ENCODE measurements at places on chromosomes 6 and 20.

DNA sequence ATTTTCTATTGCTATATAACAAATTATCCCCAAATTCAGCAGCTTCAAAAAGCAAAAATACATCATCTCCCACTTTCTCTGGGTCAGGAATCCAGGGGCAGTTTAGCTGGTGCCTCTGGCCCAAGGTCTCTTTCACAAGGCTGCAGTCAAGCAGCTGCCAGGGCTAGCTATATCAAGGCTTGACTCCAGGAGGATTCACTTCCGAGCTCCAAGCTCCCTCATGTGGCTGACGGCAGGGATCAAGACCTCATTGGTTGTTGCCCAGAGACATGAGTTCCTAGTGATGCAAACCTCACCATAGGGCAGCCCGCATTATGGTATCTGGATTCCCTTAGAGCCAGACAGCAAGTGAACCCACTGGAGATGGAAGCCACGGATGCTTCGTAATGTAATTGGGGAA lies 1.3 kb upstream of the VNN1 start:
- DNase-seq: no peak

DNA sequence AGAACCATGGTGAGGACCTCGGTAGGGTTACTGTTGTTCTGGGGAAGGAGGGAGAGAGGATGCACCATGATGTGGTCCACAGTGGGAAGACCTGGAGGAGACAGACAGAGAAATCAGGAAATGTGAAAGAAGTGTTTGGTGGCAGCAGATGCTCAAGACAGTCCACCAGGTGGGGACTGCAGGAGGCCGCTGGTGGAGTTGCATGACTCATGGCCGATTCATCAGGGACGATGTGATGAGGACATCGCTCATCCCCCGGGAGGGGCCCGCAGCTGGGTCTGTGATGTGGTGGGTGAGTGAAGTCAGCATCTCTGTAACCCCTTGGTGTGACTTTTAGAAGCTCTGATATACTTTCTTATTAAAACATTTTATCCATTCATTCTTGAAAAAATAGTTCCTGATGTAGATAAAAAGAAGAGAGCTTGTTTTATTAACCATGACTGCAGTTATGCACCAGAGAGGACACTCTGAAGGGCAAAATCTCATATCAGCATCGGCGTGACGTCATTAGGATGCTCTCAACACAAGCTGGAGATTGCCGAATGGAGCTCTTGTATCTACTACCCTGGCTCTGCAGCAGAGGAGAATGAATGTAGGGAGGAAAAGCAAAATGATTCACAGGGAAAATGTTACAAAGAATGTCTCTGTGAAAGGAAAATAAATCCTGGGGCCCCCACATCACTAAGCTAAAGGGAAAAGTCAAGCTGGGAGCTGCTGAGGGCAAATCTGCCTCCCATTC lies 71.2 kb downstream of the RAMACL start:
- peak; percentile 24 for DNase-seq

- no peak for DNase-seq
Measured at GRCh38 chr6:105501826-105502344, 99.0 kb upstream of the PREP start.

GRCh38 chr6:15404685-15404980 lies 158.8 kb downstream of the JARID2 start:
- no peak for DNase-seq

- no peak for DNase-seq
Measured at GRCh38 chr6:44715925-44716324, 328.4 kb downstream of the CDC5L start.

- DNase-seq: no peak
Measured at GRCh38 chr6:18264923-18265377, 620 bp upstream of the DEK start.

GRCh38 chr6:127515794-127516661 lies 3.1 kb downstream of the MTCL3 start:
- DNase-seq: peak; percentile 48

DNA sequence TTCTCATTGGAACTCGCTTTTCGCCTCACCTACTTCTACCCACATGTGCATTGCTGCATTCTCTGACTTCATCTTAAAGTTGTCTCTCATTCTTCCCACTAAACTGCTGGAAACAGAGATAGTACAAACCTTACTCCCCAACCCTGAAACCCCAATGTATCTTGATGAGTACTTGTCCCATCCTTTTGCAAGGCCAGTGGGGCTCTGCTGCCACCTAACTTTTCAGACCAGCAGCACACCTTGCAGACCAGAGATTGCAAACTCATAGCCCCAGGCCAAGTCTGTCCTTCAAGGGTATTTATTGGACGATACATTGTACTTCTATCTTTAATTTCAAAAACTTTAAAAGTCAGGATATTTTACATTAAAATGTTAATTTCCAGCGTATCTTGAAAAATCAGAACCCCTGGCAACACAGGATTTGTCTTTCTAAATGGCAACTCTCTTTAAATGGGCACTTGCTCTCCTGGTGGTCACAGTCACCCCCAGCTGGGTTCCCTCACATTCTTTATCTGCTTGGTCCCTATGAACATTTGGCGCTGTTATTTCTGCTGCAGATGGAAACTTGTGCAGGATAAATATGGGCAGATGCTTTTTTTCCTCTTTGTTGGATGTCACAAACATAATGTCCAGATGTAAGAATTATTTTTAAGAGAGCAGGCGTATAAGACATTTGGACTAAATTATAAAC lies 83.9 kb downstream of the SOD2 start:
- no peak for DNase-seq

GRCh38 chr6:150079604-150080003 lies 10.7 kb upstream of the ULBP3 start:
- no peak for DNase-seq

- DNase-seq: no peak
Measured at GRCh38 chr6:108524528-108525248, 36.0 kb upstream of the FOXO3 start.

DNA sequence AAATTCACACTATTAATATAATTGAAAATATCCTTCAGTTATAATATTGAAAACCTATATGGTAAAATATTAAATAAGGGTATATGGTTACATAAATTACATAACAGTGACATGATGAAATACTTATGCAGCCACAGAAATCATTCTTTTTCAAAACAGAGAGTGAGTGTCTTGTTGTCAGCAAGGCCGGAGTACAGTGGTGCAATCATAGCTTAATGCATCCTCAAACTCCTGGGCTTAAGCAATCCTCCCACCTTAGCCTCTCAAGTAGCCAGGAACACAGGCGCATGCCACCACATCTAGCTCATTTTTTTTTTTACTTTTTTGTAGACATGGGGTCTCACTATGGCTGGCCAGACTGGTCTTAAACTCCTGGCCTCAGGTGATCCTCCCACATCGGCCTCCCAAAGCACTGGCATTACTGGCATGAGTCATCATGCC lies 40.4 kb downstream of the FAM8A1 start:
- DNase-seq: no peak

GRCh38 chr20:45945678-45946148 lies 11.2 kb downstream of the PCIF1 start:
- DNase-seq: no peak

DNA sequence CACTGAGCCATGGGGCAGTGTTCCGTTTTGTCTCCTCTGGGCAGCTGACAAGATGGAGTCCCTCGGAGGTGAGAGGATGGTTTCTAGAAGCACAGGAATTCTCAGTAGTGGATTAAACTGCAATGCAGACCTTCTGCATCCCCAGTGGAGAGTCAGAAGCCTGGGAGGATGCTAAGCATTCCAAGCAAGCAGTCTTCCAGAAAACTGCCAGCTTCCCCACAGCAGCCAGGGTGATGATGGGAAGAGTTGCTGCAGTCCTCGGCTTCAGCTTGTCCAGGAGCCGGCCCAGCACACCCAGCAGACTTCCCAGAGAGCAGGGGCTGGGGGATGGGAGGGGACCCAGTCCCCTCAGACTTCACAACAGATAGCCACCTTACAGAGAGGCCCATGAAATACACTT lies 163.6 kb downstream of the LY86 start:
- DNase-seq: no peak

- no peak for DNase-seq
Measured at GRCh38 chr6:33123732-33124524, 48.1 kb downstream of the HLA-DPB1 start.

DNA sequence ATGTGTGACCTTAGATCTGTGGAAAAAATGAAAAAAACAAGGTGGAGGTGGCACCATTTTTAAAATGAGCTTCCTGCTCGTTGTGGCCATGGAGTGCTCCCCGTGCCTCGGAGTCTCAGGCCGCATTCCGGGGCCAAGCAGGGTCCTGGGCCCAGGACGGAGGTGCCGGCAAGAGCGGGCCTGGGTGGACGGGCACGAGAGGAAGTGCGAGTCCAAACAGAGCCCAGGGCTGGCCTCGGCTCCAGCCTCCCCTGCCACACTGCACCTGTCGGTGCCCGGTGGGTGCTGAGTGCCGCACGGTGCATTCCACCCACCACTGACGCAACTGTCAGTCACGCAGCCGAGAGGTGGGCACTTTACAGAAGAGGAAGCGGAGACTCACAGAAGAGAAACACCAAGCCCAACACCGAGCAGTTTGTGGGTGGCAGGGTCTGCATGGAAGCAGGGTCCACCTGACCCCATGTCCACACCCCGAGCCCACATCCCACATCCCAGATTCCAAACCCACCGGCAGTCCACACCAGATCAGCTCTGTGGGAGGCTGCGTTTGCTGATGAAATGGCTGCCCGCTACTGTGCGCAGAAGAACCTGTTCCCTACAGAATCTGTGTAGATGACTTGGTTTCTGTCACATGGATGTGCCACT lies 97.7 kb downstream of the PSMB1 start:
- no peak for DNase-seq

DNA sequence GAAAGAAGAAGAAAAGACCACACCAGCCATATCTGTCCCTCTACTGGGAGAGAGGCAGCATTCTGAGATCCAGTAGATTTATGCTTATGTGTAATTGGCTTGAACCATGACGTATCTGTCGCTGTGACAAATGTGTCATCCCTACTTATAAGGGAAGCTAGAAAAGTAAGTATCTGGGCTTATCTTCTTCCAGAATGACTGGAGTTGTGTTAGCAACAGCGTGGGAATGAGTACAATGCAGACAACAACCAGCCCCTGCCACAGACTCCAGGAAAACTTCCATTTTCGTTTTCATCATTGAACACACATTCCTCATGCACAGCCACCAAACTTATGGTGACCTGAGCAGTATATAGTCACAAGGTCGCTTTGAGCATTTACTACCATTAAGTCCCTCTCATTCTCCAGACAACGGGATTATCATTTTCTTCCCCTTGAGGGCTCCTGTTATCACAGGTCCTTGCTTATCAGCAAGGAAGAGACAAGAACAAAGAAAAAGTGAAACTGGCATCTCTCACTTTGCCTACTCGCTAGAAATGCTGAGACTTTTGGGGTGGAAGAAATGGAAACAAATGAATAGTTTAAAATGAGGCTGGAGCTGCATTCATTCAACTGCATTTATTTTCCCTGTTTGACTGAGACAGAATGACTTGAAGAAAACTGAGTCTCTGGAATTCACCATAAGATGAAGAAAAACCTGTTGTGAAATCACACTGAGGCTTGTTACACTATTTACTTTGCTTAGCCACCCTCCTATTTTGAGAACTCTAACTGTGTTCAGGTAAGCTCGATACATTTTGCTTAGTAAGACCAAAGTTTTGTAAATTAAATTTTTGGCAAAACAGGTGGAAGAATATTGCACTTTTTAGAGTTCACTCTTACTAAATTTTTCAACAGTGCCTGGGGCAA lies 149.3 kb upstream of the FOXQ1 start:
- no peak for DNase-seq

GRCh38 chr20:32569380-32570305 lies 15.5 kb downstream of the NOL4L start:
- DNase-seq: no peak

DNA sequence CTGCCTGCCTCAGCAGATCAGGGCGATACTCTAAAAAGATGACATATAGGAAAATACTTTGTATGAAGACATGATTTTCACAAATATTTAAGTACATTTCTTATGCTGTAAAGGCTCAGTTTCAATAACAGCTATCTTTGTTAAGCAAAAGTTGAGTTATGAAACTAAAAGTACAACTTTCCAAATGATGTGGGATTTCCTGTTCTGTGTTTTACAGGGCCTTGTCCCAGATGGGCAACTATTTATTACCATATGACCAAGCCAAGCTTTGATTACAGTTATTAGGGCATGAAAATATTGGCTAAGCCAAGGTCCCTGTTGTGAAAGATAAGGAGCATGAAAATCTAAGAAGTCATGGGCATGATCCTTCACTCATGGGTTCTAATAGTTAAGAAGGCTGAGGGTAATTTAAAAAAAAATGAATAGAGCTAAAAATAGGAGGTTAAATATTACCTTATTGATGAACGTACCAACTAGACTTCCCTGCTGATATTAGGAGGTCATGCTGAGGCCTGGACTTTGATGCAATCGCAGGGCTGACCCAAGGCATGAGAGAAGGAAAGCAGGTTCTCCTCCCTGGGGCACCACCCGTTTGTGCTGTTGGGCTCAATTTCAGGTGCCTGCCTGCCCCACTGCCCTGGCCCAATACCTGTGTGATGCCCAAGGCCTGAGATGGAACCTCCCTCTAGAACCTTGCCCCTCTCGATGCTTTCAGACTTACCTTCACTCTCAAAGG lies 294.4 kb upstream of the PRDM1 start:
- DNase-seq: no peak

GRCh38 chr6:96391776-96392360 lies 129.7 kb upstream of the UFL1 start:
- DNase-seq: no peak

GRCh38 chr6:113953346-113953745 lies 17.6 kb downstream of the HDAC2 start:
- DNase-seq: no peak

GRCh38 chr6:3330199-3330598 lies 71.5 kb downstream of the PSMG4 start:
- no peak for DNase-seq

DNA sequence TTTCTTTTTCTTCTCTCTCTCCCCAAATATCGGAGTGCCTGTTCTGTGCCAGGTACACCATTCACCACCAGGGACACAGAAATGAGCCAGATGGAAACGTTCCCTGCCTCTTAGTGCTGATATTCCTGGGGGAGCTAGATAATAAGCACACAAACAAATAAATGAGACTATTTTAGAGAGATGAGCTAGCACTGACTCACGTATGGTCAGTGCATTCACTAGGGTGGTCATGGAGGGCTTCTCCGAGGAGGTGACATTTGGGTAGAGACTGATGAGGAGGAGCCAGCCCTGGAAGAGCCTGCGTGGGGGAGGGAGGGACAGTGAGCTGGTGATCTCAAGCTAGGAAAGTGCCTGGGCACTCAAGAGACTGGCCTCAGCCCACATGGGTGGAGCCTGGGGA lies 252.3 kb upstream of the KCNG1 start:
- DNase-seq: no peak

DNA sequence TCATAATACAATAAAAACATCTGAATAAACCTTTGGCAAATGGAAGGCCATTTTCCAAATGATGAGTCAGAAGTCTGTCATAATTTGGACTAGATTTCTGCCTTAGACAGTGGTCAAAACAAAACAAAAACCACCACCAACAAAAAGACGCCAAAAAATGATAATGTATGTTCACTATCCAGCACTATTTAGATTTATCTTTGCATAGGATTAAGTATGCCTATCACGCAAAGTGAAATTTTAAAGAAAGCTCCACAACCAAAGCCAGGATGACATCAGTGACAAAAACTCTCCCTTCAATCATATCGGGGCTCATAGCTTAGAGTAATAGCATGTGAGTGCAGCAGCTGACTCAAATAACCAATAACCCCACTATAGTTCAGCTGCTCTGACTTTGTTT lies 201.9 kb downstream of the MOXD1 start:
- DNase-seq: no peak
